ENCODE measurements at places on chromosomes 4 and X.

GRCh38 chr4:161650812-161651211, 513.0 kb downstream of the FSTL5 start:
- no peak for DNase-seq

DNA sequence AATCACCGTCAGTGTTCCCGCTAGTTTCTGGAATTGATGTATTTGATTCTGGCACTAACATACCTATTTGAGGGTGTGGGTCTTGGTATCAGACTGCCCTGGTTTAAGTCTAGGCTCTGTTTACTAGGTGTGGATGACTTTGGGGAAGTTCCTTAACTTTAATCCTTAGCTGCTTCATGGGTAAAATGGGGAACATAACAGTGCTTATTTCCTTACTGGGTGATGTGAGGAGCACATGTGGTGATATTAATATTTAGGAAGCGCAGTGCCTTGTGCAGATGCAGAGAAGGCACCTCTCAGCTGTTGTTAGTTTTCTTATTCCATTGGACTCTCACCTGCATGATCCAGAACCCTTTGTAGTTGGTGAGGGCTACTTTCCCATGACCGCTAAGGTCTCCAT, 17.1 kb downstream of the RNF4 start:
- no peak for DNase-seq

- no peak for DNase-seq
These were observed 7.3 kb downstream of the TAB3 start for GRCh38 chrX:30881797-30882196.

DNA sequence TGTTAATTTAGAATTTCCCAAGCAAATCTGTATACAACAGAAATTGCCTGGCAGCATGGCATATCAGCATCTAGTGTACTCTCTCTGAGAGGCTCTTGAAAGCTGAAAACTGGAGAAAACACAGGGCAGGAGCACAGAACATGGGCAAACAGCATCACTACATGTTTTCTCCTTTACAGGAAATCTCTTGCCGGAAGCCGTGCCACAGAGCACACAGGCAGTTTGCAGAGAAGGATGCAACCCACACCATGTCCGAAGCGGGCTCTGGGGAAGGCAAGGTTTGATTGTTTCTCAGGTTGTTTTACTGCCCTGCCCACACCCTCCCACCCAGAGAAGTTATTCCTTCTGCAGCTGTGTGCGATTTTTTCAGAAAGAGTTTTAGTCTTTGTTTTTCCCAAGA, 41.1 kb upstream of the FAM9C start:
- DNase-seq, result no peak

DNA sequence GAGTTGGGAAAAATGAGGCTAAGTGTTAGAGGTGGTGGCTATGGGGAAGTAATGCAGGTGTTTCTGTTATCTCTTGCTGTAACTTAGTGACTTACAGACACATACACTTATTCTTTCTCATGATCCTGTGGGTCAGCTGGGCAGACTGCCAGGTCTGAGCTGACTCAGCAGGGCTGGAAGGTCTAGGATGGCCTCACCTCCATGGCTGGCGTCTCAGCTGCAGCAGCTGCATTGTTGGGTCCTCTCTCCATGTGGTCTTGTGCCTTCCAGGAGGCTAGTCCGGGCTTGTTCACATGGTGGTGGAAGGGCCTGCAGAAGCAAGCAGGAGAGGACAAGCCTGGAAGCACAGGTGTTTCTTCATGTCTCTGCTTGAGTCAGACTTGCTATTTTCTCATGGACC, 172.7 kb downstream of the NHS start:
- no peak for DNase-seq

DNA sequence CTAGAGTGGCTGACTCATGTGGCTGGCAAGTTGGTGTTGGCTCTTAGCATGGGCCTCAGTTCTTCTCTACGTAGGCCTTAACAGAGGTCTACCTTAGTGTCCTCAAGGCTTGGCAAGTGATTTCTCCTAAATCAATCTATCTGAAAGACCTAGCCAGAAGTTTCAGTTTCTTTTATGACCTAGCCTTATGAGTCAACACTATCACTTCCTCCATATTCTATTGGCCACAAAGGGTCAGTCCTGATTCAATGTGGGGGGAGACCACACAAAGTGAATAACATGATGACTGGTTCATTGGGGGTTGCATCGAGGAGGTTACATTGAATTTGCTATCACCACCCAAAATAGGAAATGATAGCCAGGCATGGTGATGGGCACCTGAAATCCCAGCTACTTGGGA, 5.8 kb upstream of the NRK start:
- no peak for DNase-seq

DNA sequence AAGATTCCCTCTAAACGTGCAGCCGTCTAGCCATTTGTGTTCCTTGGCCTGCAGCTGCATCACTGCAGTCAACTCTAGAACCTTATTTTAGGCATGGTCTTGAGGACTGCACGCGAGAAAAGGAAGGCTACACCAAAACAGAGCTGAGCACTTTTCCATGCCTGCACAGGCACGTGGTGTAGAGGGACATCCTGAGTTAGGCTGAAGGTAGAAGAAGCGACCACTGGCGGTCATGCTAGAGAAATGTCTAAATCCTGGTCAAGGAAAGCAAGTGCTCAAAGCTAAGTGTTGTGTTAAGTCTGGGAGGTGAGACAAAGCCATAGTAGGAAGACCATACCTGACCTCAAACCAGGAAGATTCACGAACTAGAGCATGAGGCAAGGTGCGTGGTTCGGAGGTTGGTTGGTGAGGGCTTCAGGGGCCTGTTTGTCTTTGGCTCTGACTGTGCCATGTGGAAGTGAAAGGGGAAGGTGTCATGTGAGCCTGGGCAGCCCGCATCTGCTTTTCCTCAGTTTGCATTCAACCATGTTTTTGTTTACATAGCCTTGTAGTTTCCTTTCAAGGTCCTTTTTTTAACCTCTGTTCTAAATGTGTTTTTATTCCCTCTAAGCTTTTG, 203.8 kb downstream of the AASDH start:
- no peak for DNase-seq

- no peak for DNase-seq
These were observed 46.1 kb upstream of the BMPR1B start for GRCh38 chr4:94711635-94712034.

DNA sequence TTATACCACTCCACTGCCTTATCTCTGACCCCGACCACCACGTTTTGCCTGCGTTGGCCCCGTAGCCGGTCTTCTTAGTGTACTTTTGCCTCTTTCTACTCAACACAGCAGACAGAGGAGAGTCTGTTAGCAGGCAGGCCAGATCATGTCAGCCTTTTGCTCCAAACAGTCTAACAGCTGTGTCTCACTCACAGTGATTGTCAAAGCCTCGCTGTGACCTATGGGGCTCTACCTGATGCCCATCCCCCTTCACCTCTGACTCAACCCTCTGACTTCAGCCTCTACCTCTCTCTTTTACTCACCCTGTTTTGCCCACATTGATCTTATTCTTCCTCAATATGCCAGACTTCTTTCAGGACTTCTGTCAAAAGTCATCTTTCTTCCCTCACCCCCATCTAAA, 127.1 kb downstream of the TRIML1 start:
- DNase-seq, result no peak

DNA sequence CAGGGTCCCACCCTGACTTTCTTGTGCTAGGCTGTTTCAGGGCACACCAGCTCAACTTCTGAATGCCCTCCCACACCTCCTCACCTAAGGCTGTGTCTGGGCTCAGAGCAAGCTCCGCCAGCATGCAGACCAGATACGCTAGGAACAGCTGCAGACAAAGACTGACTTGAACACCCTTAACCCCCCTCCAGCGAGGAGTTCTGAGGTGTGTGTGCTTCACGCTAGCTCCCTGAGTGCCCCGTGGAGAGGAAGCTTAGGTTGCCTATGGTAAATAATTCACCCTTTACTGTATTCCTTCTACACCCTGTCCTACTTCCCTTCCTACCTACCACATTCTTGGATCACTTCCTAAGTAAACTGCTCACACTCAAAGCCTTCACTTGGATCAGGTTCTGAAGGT, 115.0 kb downstream of the VCX3B start:
- no peak for DNase-seq

GRCh38 chrX:38820751-38821150, 19.5 kb downstream of the MID1IP1 start:
- DNase-seq, result no peak

GRCh38 chr4:38383646-38384121, 280.3 kb upstream of the KLF3 start:
- DNase-seq, result no peak

- DNase-seq, result no peak
These were observed 333.3 kb downstream of the BCOR start for GRCh38 chrX:39764441-39764914.

DNA sequence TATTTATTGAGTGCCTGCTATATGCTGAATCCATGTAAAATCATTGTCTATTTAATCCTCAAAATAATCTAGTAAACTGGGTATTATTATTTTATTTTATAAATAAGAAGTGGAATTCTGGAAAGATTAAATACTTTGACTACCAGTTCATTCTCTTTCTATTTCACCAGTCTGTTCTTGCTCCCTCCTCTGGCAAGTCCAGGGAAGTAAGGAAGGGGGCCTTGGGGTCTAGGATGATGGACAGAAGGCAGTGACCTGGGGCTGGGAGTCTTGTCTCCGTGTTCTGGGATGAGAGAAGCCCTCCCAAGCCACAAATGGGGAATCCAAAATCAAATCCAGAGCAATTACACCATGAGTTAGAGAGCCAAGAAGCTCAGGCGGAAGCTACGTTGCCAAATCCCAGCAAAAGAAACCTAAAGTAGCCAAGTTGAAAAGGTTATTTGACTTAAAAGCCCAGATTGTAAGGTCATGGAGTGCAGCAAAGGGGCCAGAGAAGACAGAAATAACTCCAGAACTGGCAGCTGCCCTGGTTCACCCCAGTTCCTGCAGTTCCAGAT, 28.3 kb upstream of the PARM1 start:
- no peak for DNase-seq

DNA sequence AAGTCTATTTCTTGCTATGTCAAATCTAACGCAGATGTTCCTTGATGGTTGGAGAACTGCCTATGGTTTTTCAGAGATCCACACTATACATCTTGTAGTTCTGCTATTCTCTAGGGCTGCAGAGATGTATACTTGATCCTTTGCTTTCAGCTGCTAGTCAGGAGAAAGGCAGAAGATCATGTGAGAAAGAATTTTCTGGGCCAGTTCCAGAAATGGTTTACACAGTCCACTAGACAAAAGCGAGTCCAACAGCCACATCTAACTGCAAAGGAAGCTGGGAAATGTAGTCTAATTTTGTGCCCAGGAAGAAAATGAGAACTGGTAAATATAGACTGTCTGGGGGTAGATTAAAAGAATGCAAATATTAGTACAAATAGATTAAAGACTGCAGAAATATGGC, 394.3 kb upstream of the SLIT2 start:
- DNase-seq, result no peak

- no peak for DNase-seq
These were observed 3.2 kb upstream of the NEK1 start for GRCh38 chr4:169615467-169616106.

DNA sequence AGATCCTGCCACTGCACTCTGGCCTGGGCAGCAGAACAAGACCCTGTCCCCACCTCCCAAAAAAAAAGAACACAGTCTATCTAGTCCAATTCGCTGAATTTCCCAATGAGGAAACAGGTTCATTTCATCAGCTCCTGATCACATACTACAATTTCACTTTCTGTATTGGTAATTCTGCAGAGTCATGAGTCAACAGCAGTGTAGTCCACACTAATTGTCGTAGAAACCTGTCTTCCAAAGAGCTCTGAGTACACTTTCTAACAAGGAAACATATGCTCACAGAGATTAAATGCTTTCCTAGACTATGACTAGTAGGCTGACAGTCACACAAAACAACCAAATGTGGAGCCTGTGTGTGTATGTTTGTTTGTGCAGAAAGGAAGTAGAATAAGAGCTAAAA, 91.9 kb downstream of the GPC4 start:
- no peak for DNase-seq

Data from stimulated activated CD4-positive, alpha-beta T cell treated with anti-CD3 and anti-CD28 coated beads, Interleukin-15, amount 100 ng/mL, for 48 hours (primary cell).